ENCODE measurements at places on chromosomes 13 and 19.

- DNase-seq = peak; percentile 45
Observed at GRCh38 chr19:42370626-42371175, 19.4 kb downstream of the CNFN start.

GRCh38 chr13:69274231-69274630, 833.4 kb upstream of the ATXN8OS start:
- DNase-seq = no peak

DNA sequence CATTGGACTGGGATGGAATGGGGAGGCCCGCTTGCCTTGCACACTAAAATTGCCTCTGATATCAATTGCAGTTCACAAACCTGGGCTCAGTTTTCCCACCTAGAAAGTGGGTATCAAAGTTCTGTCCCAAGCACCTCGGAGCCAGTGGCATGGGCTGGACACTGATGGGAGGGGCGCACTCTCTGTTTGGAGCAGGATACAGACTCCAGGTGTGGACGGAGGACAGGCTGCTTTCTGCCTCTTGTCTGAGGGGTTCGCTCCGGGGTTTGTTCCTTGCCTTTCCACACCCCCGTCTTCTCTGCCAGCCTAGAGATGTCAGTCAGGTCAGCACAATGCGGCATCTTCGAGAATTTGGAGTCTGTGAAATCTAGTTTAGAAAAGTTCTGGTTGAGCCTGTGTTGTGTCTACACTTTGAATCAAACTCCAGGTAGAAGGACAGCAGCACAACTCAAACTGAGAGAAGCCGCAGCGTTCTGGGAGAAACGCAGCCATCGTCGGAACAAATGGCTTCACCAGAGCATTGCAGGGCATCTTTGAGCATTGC, 141.9 kb downstream of the TEX29 start:
- no peak for DNase-seq

DNA sequence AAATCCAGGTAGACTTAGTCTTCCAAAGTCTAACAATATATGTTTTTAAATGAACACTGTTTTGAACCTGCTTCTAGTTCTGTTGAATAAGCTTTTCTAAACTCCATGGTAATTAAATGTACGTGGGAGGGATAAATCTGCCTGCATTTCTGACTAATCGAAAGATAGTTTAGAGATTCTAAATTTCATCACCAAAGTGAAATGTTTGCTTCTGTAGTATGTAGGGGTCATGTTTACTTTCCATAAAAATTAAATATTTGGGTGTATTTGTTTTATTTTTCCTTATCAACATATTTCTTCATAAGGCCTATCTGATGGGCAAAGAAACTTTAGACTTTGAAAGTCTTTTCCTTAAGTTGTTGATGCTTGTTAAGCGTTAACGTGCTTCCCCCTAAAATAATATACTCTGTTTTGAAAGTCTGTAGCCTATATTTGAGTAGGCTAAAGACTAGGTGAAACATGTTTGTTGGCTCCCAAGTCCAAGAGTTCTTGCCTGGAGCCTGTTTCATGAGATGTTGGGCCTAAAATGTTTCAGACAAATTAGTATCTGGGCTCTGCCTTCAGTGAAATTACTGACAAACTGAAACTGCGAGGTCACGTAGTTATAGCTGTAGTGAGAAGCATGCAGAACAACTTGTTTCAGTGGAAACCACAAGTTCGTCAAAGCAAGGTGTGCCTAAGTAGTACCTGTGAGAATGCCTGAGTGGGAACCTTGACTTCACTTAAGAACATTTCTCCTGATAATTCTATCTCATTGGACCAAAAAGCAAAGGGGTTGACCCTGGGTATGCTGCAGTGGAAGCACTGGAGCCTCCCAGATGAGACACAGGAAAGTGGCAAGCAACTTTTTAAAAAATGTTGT, 126.2 kb downstream of the LMO7 start:
- no peak for DNase-seq

GRCh38 chr13:103003631-103004030, 62.6 kb downstream of the SLC10A2 start:
- DNase-seq = no peak

GRCh38 chr19:7746903-7747884, at the start of gene CD209:
Gene CD209, minus strand, starts transcription at chr19:7747534. Its CDS starts 23 bp downstream, at chr19:7747511.
- peak; percentile 81 for DNase-seq

- no peak for DNase-seq
Observed at GRCh38 chr13:67343777-67344176, 113.6 kb upstream of the PCDH9 start.

DNA sequence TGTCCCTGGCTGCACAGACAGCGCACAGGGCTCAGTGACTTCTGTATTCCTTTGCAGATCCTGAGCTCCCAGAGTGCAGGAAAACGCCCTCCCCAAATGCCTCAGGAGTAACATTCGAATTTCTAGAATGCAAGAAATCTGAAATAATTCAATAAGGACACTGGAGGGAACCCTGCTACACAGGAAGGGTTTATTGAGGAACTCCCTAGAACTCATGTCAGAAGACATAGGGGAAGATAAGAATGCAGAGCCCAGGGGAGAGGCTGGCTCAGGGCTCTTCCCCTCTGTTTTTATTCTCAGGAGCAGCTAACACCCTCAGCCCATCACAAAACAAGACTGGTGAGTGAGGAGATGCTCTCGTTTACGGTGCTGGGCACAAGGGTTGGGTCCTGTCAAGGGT, 6.8 kb downstream of the LILRA1 start:
- DNase-seq = peak; percentile 22

GRCh38 chr13:30410705-30411125, 11.6 kb upstream of the UBE2L5 start:
- DNase-seq = no peak

- DNase-seq = peak; percentile 96
Observed at GRCh38 chr13:50244713-50245574, 229.7 kb downstream of the KCNRG start.
